Activated CD4-positive, alpha-beta T cell treated with anti-CD3 and anti-CD28 coated beads for 36 hours (primary cell): ENCODE measurements at places on chromosomes 1 and 21. TPM values are rescaled to one million over a fixed set of nuclear protein-coding genes. Genes with fewer than 3 reads are reported as not detected.

Gene BTBD19
- 16.7 TPM for total RNA-seq

Gene VWA5B1
- total RNA-seq = not detected

GRCh38 chr21:25054689-25055088 is 552.6 kb downstream of the MRPL39 start:
- DNase-seq = no peak

DNA sequence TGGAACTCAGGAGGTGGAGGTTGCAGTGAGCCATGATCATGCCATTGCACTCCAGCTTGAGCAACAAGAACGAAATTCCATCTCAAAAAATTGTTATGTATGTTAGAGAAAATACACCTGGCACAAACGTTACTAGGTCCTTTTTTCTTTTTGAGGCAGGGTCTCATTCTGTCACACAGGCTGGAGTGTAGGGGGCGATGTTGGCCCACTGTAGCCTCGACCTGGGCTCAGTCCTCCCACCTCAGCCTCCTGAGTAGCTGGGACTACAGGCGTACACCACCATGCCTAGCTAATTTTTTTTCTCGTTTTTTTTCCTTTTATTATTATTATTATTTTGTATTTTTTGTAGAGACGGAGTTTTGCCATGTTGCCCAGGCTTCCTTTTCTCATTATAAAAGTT is 4.4 kb downstream of the HAX1 start:
- peak; percentile 63 for DNase-seq

DNA sequence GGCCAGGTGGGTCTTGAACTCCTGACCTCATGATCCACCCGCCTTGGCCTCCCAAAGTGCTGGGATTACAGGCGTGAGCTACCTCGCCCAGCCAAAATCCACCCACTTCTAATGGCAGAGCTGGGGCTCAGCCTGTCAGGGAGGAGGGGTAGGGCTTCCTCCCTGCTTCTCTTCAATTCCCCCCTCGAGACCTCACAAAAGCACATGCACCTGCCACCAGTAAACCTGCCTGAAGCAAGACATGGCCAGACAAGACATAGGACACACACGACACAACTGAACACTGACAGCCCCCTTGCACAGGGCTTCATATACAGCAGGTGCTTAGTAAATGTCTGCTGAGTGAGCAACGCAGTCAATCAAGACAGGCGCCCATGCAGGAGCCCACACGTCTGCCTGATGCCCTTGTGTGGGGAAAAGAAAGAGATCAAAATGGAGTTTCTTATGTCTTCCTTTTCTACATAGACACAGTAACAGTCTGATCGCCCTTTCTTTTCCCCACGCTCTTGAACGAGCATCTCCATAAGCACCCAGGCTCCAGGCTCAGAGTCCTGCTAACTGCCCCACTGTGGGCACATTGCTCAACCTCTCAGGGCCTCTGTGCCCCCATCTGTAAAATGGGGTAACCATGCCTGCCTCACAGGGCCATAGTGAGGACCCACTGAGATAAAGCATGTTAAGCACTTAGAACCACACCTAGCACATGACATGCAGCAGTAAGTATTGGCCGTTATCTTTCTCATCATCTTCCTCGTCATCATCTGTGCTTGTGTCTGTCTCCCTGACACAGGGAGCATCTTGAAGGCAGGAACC is 8.8 kb downstream of the SDC3 start:
- DNase-seq = no peak

DNA sequence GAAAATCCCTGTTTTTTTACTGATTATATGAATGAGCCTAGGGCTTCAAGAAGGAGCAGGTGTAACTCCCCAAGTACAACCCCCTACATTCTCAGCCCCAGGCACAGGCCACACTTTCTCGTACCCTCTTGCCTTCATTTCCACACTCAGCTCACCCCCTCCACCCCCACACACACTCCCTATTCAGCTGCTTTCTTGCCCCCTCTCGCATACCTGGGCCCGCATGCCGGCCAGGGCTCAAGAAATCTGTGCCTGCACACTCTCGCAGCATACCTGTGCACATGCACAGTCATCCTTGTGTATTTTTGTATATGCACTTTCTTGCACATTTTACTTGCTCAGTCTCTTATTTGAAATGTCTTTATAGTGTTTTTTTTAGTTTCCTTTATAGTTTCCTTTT is 2.0 kb downstream of the PTPRF start:
- no peak for DNase-seq
